Chondrocyte (in vitro differentiated cells): ENCODE measurements at places on chromosomes 11 and 22.

GRCh38 chr11:120562806-120563425, 51.4 kb downstream of the GRIK4 start:
- peak; percentile 53 for DNase-seq

DNA sequence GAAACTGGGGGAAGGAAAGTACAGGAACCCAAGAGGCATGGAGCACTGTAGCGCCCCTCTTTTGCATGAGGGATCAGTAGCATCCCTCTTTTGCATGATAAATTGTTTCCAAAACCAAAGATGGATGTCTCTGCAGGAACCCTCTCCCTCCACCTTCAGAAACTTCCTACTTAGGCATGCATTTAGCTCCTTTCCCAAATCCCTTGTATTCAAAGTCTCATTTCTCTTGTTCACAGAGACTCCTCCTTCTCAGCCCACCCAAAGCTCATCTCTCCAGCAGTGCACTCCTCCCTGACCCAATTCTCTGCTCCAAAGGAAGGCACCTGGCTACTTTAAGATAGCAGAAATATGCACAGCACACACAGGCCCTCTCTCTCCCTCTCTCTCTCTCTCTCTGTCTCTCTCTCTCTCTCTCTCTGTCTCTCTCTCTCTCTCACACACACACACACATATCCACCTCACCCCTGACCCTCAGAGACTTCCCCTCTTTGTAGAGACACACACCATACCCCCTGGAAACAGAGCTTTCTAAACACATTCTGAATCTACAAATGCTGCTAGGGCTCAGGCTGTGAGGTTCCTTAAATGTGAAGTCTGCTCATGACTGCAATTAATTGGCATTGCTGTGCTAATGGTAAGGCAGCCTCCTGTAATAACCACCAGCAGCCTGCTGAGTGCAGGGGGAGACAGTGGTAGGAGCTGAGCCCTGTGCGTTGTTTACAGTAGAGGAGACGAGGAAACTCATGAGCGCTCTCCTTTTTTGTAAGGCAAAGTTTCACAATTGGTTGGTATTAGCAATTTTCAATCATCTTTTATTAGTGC, 519.6 kb downstream of the NTM start:
- DNase-seq: no peak

DNA sequence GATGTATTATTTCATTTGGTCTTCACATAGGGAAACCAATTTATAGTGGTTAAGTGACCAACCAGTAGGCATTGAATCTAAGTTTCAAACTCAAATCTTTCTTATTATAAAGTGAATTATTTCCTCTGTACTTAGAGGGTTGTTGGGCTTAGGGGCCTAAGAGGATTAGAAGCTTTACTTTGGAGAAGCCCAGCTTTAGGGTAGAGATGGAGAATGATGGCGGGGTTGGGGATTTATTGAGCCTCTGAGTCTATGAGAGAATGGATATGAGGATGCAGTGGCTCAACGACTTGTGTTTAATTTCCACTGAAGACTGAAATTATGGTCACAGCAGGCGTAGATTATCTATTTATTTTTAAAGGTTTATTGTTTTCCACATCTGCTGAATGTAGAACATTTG, 55.5 kb downstream of the CHRDL2 start:
- DNase-seq: no peak

DNA sequence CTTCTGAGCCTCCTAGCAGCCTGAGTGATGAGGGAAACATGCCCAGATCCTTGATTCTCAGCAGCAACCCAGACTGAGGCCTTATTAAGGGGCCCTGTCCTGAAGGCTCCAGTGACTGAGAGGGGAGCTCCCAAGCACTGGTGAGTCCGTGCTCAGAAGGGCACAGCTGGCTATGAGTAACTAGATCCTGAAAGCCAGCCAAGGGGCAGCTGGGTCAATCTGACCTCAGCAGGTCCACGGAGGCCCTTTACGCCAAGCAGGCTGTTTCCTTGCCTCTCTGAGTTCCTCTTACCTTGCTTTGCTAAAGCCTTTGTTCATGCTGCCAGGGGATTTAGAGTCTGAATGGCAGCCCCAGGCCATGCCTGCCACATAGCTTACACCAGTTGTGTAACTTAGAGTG, 19.3 kb upstream of the MIEF1 start:
- no peak for DNase-seq

- no peak for DNase-seq
Observed at GRCh38 chr22:26847046-26847445, 189.7 kb downstream of the MIAT start.

GRCh38 chr11:67293090-67293489, 4.0 kb downstream of the ANKRD13D start:
- DNase-seq: no peak

GRCh38 chr11:47606731-47607130, 12.5 kb upstream of the C1QTNF4 start:
- no peak for DNase-seq

DNA sequence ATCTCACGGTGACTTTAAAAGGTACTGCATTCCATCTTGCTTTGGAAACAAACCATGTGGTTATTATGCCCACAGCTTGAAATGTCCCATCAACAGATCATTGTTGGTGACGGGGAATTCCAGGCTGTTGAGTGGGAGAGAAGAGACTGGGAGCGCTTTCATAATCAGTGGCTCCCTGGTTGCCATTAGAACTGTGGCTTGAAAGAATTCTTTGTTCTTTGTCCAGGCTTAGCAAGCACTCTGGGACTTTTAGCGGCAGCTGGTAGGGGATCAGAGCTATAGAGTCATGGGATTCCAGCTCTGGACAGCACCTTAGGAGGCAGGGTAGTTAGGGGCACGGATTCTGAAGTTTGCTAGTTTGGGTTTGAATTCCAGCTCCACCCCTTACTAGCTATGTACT, 22.0 kb downstream of the MMP20 start:
- no peak for DNase-seq

DNA sequence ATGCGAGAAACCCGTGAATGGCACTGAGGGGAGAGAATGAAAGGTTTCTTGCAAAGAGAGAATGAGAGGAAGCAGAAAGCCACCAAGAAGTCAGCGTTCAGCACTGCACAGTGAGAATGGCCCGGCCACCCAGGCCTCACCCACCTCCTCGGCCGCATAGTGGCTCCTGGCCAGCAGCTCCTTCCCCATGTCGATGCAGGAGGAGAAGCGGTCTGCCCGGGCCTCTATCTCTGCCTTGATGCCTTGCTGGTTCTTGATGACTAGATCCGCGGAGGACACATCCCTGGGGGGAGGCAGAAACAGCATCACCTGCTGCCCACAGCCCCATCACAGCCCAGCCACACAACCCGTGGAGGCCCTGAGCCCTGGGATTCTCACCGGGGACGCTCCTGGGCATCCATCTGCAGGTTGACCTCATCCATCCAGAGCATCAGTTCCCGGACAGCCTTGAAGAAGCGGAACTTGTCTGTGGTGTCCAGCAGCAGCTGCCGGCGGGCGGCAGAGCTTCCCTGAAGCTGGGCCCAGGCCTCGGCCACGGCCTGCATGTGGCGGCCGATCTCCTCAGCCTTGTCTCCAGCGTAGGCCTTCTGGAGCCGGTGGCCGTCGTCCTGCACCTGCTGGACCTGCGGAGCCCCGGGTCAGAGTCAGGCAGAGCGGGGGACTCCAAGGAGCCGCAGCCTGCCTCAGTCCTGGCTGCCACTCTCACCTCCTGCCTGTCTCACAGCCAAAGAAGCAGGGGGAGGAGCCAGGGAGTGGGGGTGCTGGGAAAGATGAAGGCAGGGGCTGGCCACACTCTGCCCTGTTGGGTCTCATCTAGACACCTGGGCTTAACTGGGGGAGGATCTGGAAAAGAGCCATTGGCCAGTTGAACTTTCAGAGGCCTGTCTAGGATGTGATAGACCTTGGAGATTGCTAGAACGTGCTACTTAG, 12.2 kb upstream of the RBM4B start:
- DNase-seq: peak; percentile 92

- no peak for DNase-seq
Observed at GRCh38 chr22:30167734-30168133, 78.8 kb downstream of the LIF start.

DNA sequence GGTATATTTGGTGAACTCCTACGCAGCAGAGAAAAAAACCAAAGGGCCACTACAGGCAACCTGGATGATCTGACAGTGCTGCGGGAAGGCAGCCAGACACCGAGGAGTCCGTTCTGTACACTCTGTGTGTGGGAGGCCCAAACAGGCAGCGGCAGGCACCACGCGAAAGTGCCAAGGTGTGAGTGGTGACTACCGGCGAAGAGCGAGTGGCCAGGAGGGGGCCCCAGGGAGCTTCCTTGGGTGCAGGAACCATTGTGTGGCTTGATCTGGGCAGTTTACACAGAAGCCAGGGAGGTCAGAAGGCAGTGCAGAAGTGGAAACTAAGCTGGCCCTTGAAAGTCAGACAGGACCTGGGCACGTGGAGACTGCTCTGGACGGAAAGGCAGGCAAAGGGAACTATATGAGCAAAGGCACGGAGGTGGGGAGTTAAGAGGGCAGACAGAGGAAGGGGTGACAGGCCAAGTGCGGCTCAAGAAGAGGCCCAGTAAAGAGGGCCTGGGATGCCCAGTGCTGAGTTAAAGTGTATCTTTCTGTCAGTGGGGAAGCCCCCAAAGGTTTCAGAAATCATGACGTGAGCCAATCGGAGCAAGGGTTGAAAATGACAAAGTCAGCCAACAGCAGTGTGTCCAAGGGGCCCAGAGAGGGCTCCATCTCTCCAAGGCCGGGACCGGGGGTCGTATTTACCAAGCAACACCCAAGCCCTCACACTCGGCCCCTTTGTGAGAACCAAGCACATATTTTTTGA, 10.6 kb downstream of the TMEM184B start:
- DNase-seq: no peak

DNA sequence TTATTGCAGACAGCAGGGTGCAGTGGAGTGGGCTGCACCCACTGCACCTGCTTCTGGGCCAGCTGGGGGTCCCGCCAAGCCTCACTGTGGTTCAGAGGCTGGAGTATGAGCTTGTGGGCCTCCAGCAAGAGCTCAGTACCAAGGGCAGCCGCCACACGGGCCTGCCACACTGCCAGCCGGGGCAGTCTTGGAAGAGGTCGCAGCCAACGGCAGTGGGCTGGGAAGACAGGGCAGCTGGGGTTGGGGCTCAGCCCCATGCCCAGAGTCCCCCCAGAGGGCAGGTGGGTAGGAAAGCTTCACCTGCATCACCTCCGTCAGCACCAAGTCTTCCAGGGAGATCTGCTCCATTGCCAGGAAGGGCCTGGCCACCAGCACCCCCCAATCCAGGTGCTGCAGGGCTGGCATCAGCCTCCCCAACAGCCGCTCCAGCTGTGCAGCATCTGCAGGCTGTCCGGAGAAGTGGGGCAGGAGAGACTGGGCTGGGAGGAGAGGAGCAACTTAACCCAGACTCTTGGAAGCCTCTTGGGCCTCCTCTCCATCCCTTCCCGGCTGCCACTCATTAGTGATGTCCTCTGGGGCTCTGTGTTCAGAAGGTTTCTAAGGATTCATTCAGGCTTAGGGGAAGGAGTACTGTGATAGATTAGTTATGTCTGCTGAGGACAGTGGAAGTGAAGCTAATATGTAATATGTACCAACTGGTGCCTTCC, 1.1 kb upstream of the GSTT4 start:
- no peak for DNase-seq

GRCh38 chr11:22795914-22796313, 33.7 kb downstream of the SVIP start:
- DNase-seq: no peak

GRCh38 chr11:44550123-44550522, 15.3 kb upstream of the CD82 start:
- no peak for DNase-seq

DNA sequence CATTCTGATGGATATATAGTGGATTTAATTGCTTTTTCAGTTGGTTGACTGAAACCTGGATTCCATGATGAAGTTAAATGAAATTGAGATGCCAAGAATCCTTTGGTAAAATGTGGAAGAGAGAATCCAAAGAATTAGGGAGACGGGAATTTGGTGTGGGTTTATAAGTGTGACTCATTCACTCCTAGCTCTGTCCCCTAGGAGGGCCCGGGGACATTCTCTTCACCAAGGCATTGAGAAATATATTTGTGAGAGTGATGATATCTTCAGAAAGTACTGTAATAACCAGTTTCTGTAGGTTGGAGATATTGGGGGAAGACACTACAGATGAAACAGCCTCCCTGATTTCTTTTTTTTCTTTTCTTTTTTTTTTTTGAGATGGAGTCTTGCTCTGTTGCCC, 13.6 kb upstream of the PHOX2A start:
- DNase-seq: no peak

DNA sequence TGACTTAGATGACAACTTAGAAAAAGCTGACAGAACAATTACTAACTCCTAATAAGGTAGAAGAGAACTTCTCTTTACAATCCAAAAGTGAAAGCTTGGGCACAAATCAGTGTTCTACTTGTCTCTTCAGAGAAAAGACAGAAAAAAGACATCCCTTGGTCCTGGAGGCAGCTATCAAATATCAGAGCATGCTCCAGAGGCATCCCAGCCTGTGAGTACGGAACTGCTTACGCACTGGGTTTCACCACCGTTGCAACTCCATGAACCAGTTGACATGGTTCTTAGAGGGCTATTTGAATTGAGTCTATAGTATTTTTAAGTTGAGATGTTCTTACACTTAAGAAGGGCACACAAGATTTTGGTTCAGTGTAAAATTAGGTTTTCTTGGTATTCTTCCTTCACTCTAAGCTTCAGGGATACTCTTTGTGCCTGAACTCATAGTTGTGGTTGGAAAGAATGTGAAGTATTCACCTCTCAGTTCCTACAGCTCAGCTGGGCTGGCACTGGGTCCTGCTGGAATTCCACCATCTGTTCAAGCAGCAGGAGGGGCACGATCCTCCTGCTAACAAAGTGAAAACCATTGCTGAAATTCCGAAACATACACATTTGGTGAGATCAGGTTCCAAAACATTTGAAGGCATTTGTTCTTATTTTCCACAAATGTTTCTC, 6.3 kb downstream of the AKIP1 start:
- DNase-seq: no peak

DNA sequence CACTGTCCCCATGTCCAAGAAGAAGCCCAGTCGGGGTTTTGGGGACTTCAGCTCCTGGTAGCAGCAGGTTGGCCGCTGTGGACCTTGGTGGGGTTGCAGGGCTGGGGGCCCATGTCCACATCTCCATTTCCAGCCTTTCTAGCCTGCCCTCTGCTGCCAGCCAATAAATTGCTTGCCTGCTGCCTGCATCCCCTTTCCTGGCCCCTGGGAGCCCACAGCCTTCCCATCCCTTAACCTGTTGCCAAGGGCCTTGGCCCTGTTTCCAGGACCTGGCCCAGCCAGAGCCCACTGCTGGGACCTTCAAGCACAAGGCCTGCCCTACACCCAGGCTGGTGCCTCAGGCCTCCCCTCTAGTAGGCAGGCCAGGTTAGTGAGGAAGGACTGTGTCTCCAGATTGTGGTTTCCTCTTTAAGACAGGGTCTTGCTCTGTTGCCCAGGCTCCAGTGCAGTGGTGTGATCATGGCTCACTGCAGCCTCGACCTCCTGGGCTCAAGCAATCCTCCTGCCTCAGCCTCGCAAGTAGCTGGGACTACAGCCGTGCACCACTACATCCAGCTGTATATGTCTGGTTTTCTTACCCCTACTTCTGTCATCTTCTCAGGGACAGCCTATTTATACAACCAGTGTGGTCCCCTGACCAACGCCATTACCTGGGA, 29.7 kb downstream of the PPIL2 start:
- no peak for DNase-seq

- no peak for DNase-seq
Observed at GRCh38 chr11:65016705-65017104, 2.7 kb downstream of the ARL2 start.
